Mucosa of descending colon (tissue), 3 donors: ENCODE measurements at places on chromosomes 7 and 10.

- DNase-seq, result no peak
Measured at GRCh38 chr7:128060018-128060417, 28.8 kb upstream of the LRRC4 start.

DNA sequence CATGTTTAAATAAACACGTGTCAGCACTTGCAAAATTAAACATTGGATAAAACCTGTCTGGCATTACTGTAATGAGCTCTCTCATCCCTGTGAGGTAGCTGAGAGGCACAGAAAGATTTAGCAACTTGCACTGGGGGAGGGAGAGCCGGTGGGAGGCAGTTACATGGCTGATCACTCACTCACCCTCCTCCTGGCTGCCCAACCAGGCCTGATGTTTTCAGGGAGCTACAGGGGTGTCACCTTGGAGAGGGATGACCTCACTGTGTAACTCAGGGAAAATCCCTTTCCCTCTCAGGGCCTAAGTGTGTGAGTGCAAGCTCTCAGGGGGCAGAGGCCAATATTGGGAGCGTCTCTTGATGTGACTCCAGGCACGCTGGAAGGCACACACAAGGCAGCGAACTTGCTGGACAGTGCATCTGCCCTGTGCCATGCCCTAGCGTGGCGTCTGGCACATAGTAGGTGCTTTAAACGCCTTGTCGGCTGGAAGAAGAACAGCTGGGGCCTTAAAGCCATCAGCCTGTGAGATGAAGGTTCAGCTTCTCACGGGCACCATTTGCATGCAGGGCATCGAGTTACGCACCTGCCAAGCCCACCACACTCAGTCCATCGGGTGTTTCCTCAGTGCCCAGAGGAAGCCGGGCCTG is 51.1 kb downstream of the ELFN1 start:
- no peak for DNase-seq

DNA sequence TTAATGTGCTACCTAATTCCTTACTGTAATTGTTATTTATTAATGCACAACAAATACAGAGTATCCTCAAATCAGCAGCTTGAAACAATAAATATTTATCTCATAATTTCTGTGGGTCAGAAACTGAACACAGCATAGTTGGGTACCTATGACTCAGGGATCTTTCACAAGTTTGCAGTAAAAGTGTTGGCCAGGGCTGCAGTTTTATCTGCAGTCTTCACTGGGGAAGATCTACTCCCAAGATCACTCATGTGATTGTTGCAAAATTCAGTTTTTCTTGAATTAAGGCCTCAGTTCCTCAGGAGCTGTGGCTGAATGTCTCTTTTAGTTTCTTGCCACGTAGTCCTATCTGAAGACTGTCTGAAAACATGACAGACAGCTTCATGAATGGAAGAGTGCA is 237.8 kb downstream of the ZWINT start:
- no peak for DNase-seq

GRCh38 chr7:13031468-13031867 is 344.0 kb downstream of the ARL4A start:
- DNase-seq, result no peak

DNA sequence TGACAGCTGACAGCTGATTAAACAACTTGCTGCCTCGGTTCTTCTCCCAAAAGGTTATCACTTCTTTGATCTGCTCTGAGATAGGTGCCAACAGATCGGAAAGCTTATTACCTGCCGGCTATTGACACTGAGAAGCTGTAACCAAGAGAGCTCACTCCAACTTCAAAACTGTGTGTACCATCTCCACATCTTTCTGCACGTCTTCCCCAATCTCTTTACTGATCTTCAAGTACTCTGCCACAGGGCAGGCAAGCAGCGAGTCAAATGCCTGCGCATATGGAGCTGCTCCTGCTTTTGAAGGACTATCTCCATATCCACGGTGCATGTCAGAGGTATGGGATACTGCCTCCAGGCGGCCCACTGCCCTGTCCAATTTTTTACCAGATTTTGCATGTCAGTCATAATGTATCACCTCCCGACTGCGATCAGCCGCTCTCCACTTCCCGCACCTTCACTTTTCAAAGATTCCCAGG is 352 bp upstream of the ZNF485 start:
- DNase-seq, result no peak

- no peak for DNase-seq
Measured at GRCh38 chr10:110151971-110152370, 55.4 kb upstream of the MXI1 start.
